ENCODE measurements at places on chromosomes 16 and 17.

DNA sequence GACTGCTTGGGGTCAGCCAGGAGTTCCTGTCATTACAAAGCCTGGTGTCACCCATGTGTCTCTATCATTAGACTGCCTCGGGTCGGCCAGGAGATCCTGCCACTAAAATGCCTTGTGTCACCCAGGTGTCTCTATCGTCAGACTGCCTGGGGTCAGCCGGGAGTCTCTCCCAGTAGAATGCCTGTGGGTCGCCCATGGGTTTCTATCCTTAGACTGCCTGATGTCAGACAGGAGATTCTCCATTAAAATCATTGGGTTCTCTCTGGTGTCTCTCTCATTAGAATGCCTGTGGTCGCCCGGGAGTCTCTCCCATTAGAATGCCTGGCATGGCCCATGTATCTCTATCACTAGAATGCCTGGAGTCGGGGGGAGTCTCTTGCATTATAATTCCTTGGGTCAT lies 2231.0 kb downstream of the TP53TG3F start:
- no peak for DNase-seq

GRCh38 chr16:30526137-30526822 lies at the start of gene ZNF768:
ZNF768 (minus strand) TSS chr16:30526566; CDS start chr16:30526413, 153 bp downstream.
- DNase-seq = no peak

DNA sequence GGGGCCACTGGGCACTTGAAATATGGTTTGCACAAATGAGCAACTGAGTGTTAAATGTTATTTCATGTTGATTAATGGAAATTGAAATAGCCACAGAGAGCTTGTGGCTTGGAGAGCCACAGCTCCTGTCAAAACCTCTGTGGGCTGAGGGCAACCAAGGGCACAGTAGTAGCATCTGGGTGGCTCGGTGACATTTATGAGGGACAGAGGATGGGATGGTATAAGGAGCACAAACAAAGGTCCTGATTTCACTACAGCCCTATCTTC lies 215.9 kb downstream of the SOX9 start:
- DNase-seq = no peak

DNA sequence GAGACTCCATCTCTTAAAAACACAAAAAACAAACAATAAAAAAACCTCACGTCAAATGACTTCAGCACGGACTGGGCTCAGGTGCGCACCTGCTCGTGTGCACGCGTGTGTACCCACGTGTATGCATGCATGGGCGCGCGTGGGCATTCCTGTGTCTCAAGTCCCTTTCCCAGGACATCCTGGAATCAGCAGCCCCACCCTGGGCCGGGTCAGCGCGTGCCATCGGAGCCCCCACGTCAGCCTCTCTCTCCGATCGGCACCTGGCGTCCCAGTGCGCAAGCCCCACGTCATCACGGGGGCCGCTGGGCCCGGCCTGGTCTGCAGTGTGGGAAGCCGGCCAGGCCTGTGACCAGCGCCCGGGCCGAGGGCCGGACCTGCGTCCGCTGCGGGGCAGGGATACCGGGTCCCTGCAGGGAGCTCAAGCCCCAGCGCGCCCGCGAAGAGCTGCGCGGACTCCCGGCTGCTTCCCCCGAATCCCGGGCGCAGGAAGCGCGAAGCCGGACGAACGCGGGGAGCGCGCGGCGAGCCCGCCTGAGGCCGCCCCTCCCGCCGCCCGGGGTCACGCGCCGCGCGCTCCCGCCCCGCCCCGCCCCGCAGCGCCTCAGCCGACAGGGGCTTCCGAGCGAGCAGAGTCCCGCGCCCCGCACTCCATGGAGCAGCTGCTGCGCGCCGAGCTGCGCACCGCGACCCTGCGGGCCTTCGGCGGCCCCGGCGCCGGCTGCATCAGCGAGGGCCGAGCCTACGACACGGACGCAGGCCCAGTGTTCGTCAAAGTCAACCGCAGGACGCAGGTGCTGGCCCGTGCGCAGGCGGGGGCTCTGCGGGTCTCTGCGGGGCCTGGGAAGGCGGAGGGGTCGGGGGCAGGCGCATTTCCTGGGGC lies at the start of gene FN3K:
TSS of gene FN3K (plus strand) at position 629 of the 880 bp plus-strand sequence. CDS start at position 651, 22 bp downstream.
- DNase-seq = no peak

DNA sequence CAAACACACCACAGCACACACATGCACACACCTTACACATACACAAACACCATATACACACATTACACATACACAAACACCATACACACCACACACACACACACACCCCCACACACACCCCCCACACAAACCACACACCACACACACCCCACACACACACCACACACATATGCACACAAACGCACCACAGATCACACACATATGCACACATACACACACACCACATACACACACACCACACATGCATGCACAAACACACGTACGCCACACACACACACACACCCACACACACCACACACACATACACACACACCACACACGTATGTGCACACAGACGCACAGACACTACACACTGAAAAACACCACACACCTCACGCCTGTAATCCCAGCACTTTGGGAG lies 166.0 kb downstream of the AHSP start:
- no peak for DNase-seq

DNA sequence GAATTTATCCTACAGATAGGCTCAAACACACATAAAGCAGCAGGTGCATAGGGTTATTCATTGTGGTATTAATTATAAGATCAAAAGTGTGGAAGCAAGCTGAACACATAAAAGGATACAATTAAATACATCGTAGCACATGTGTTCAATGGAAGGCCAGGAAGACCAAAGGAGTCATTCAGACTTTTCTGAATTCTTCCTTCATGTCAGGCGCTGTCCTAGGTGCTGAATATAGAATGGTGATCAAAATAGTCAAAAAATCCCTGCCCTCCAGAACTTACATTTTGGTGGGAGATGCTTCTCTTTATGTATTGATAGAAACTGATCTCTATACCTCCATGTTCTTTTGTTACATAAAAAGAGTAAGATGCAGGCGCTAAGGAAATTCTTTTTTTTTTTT lies 439.0 kb upstream of the ASIC2 start:
- DNase-seq = no peak

- DNase-seq = no peak
Observed at GRCh38 chr17:29070781-29071180, 27.8 kb downstream of the PIPOX start.

- DNase-seq = no peak
Observed at GRCh38 chr17:19460700-19461099, 49.7 kb downstream of the RNF112 start.

DNA sequence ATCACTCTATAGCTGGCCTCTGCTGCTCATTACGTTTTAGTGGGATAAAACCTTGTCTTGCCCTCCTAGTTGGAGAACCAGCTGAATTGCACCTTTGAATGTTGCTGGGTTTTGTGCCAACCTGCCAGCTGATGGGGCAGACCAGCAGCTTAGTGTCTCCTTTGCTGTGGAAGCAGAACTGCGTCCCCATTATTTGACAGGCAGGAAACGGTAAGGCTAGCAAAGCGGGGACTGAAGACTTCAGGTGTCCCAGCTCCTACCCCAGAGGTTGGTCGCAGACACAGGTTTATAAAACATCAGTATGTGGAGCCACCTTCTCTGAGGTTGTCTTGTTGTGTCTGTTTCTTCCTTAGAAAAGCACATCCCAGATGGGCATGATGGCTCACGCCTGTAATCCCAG lies 158.1 kb downstream of the PRKCA start:
- no peak for DNase-seq

- no peak for DNase-seq
Observed at GRCh38 chr16:89422527-89422904, 67.8 kb downstream of the ANKRD11 start.

GRCh38 chr17:65097110-65097509 lies 40.1 kb upstream of the RGS9 start:
- no peak for DNase-seq

DNA sequence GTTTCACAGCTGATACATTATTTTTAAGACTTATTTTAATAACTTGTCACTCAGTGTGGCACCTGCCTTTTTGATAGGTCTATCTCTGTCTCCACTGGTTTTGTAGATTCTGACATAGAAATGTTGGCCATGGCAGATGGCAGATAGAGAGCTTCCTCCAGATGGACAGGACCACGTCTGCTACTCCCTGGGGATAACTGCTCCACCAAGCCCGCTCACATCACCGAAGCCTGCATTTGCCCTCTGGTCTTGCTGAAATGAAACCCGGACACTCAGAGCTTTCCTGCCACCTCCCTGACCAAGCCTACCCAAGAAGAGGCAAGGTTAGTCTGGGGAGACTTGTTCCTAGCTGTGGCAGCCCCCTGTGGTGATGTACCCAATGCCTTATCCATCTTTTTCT lies 16.4 kb upstream of the HAP1 start:
- DNase-seq = no peak

DNA sequence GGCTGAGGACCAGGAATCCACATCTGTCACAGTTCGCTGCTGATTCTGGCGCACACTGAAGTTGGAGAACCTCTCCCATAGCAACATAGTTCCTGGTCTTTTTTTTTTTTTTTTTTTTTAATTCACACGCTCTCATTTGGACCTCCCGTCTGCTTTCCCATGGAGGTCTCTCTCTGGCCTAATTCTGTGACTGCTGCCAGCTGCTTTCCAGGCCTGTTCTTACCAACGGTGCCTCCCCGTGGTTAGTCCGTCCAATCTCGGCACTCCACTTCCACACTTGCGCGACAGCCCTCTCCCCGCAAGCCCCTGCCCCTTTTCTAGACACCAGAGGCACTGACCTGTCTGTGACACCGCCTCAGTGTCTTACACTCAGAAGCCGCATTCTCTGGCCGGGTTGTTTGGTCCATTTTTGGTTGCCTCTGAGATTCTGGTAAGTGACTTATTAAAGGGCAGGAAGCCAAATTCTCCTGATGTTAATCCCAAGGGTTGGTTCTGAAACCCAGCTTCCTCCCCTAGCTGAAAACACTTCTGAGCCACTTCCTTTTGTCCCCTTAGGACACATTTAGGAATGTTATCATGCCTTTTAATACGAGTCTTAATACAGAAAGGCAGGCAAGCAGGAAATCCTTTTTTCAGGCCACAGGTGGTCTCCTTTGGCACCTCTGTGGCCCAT lies 1.1 kb upstream of the AKTIP start:
- no peak for DNase-seq

DNA sequence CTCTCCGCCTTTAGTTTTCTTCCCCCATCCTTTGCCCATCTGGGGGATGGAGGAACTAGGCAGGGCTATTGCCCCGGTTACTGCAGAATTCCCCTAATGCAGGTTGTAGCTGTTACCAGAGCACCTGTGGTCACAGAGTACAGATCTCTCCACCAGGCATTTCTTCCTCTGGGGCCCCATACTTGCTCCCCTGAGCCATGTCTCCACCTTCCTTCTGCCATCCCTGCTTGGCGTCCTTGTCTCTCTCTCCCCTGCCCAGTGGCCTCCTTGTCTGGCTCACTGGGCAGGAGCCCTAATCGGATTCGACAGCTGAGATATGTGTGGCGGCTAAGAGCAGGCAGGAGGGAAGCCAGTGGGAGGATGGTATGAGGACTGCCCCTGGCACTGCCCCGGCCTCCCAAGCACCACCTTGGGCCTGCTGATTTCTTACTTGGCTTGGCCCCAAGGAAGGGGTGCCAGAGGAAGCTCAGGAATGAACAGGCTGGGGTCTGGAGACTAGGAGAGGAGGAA lies 2.0 kb downstream of the RARA start:
- DNase-seq = no peak

DNA sequence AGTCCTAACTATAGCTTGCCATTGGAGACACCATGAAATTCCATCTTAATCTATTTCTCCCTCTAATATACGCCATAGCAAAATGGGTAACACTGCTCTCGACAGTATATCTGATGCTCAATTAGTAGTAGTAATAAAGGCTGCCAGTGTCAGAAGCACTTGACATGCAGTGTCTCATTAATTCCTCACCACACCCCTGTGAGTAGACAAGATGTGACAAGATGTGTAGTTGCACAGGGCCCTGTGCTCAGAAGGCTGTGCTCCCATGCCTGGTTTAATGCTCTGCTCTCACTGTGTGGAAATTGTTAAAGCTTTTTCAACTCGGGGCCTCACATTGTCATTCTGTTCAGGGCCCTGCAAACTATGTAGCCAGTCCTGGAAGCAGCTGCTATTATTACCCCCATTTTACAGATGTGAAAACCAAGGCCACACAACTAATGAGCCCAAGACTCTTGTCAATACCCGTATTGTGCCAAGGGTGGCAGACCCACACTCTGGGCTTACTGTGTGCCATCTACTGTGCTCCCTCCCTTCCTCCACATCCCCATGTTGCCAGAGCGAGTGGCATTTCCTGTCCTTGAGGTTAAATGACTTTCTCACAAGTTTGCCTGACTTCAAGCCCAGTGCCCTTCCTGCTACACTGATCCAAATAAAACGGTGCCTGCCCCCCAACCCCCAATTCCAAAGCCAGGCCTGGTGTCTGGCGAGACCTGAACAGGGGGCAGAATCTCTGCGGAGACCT lies 287.3 kb upstream of the CCL2 start:
- no peak for DNase-seq

DNA sequence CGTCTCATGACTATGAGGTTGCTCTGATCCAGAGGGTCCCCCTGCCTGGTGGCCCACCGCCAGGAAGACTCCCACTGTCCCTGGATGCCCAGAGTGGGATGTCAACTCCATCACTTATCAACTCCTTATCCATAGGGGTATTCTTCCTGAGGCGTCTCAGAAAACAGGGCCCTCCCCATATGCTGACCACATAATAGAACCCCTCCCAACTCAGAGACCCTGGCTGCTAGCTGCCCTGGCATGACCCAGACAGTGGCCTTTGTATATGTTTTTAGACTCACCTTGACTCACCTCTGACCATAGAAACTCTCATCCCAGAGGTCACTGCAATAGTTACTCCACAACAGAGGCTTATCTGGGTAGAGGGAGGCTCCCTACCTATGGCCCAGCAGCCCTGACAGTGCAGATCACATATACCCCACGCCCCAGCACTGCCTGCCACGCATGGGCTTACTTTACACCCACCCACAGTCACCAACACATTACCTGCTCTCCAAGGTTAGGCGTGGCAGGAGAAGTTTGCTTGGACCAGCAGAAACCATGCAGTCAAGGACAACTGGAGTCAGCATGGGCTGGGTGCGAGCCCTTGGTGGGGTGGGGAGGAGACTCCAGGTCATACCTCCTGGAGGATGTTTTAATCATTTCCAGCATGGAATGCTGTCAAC lies 2.3 kb upstream of the G6PC1 start:
- no peak for DNase-seq

DNA sequence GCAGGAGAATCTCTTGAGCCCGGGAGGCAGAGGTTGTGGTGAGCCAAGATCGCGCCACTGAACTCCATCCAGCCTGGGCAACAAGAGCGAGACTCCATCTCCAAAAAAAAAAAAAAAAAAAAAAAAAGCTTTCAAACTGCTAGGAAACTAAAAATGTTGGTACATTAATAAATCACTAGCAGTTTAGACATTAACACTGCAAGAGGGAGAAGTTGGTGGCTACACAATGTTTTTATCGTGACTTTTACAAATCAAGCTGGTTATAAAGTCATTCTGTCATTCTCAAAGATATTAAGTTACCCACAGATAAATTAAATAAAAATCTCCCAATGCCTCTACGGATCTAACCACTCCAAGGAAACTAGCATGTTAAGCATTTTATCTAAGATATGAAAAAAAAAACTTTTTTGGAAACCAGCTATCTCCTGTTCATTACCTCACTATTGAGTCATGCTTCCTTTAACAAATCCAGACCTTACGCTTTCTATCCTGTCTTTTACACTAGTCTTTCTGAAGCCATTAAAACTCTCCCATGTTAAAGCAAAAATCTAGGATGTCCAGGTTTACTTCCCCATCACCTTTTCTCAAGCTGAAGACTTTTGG lies 85.9 kb upstream of the SMURF2 start:
- DNase-seq = no peak

Data from GF-D8 (cell line).